ENCODE measurements at places on chromosomes 3 and 15.

- no peak for DNase-seq
Measured at GRCh38 chr15:50500352-50500751, 46.1 kb downstream of the USP50 start.

- DNase-seq = no peak
Measured at GRCh38 chr3:43086460-43087165, 19.3 kb downstream of the POMGNT2 start.

DNA sequence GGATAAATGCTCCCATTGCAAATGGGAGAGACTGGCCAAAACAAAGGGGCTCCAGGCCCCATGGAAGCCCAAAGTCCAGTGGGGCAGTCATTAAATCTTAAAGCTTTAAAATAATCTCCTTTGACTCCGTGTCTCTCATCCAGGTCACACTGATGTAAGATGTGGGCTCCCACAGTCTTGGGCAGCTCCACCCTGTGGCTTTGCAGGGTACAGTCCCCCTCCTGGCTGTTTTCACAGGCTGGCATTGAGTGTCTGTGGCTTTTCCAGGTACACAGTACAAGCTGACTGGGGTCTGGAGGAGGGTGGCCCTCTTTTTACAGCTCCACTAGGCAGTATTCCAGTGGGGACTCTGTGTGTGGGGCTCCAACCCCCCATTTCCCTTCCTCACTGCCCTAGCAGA, 45.9 kb downstream of the NIPA2 start:
- no peak for DNase-seq

GRCh38 chr3:115961380-115961779, 338.1 kb downstream of the GAP43 start:
- no peak for DNase-seq

GRCh38 chr3:16337856-16338540, 73.0 kb downstream of the OXNAD1 start:
- peak; percentile 27 for DNase-seq

- DNase-seq = no peak
Measured at GRCh38 chr3:155548195-155548594, 196.7 kb downstream of the PLCH1 start.
